ENCODE measurements at places on chromosomes 16 and 17.

- peaks cover 78% of the 10 kb centered on the region for H3K36me3 ChIP-seq
- H3K27ac ChIP-seq, result peak overlapping the region; percentile 1
- H3K4me3 ChIP-seq, result no peak overlapping the region
These were observed 20.4 kb downstream of the CYLD start for GRCh38 chr16:50762241-50762640.

DNA sequence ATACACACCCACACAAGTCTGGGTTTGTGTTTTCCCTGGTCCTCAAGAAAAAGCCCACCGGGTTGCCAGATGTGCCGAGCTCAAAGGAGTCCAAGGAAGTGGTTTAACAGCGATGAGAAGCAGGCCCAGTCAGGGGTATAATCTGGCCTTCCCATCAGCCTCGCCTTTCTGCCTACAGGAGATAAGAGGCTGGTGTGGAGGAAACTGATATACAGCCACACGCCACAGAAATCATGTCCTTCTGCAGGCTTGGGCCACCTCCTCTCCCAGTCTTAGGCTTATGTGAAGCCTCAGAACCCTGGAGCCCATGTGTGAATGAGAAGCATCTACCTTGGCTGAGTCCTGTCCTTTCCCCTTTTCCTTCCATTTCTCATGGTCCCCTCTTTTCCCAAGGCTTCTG is 43.6 kb upstream of the MMP2 start:
- no peak overlapping the region for H3K27ac ChIP-seq
- peaks cover 6% of the 10 kb centered on the region for H3K27me3 ChIP-seq
- H3K4me3 ChIP-seq, result no peak overlapping the region
- no peaks in the 10 kb centered on the region for H3K4me1 ChIP-seq

DNA sequence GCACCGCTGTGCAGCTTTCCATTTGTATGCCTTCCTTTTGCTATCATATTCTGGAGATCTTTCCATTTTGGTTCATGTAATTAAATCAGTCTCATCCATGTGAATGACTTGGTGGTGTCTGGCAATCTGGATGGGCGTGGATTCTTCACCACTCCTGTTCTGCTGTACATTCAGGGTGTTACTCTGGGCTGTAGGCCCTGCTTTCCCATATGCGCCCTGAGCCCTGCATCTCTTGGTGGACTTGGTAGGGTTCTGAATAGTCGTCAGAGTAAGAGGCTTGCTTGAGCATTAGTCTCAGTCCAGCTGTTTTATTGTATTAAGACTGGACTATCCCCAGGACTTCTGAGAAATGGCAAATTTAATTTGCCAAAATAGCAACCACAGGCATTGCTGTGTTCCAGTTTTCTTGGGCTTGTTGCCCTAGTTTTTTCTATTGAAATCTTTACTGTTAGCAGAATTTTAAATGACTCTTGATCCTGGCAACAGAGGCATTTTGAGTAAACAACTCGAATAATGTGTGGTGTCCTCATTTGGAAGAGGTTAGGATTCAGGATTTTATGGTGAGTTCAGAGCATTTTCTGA is 14.9 kb downstream of the BANP start:
- H3K4me1 ChIP-seq, result peaks cover 55% of the 10 kb centered on the region
- no peak for DNase-seq
- H3K27ac ChIP-seq, result peak overlapping the region; percentile 57
- H3K36me3 ChIP-seq, result peaks cover 21% of the 10 kb centered on the region

GRCh38 chr17:13152501-13152900 is 134.7 kb upstream of the ELAC2 start:
- H3K36me3 ChIP-seq, result no peaks in the 10 kb centered on the region
- H3K4me3 ChIP-seq, result no peak overlapping the region
- no peaks in the 10 kb centered on the region for H3K27me3 ChIP-seq
- no peak overlapping the region for H3K27ac ChIP-seq
- DNase-seq, result no peak
- no peaks in the 10 kb centered on the region for H3K4me1 ChIP-seq

- H3K4me1 ChIP-seq, result peaks cover 1% of the 10 kb centered on the region
- peaks cover 42% of the 10 kb centered on the region for H3K36me3 ChIP-seq
- H3K4me3 ChIP-seq, result no peak overlapping the region
- no peak overlapping the region for H3K27ac ChIP-seq
- DNase-seq, result no peak
These were observed 6.5 kb downstream of the EME1 start for GRCh38 chr17:50379351-50380132.

GRCh38 chr16:66254751-66255150 is 111.7 kb upstream of the CDH5 start:
- no peak overlapping the region for H3K4me3 ChIP-seq
- no peaks in the 10 kb centered on the region for H3K4me1 ChIP-seq
- H3K27ac ChIP-seq, result no peak overlapping the region
- peaks cover under 1% of the 10 kb centered on the region for H3K27me3 ChIP-seq
- DNase-seq, result no peak

DNA sequence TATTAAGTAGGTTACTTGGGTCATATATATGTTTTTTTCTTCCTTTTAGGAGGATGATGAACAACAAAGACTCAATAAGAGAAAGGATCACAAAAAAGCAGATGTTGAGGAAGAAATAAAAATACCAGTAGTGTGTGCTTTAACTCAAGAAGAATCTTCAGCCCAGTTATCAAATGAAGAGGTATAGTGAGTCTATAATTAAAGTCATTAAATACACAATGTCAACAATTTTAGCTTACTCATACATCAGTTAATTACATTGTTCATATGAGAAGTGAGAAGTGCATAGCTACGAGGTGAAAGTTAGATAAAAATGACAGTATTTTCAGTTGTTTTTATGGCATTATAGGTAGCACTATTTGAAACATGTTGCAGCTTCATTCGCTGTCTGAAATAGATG is 65.2 kb downstream of the NUP88 start:
- no peak for DNase-seq
- no peak overlapping the region for H3K27ac ChIP-seq
- no peaks in the 10 kb centered on the region for H3K4me1 ChIP-seq
- peaks cover 28% of the 10 kb centered on the region for H3K36me3 ChIP-seq
- no peak overlapping the region for H3K4me3 ChIP-seq

DNA sequence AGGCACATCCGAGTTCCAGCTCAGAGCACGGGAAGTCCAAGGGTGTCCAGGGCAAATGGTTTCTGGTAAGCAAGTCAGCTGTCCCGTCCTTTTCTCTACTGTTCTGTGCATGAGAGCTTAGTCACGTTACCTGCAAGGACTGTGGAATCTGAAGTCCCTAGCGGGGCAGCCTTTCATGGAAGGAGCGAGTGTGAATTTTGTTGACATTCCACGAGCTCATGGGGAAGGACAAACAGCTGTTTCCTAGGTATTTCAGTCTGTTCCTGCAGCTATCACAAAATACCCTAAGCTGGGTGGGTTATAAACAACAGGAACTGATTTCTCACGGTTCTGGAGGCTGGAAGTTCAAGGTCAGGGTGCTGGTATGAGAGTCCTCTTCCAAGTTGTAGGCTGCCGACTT is 109.2 kb downstream of the SDR42E1 start:
- no peak overlapping the region for H3K27ac ChIP-seq
- no peaks in the 10 kb centered on the region for H3K36me3 ChIP-seq
- no peak overlapping the region for H3K4me3 ChIP-seq
- H3K4me1 ChIP-seq, result no peaks in the 10 kb centered on the region

Measured in activated CD4-positive, alpha-beta T cell treated with anti-CD3 and anti-CD28 coated beads, Interleukin-2, amount 10 ng/mL, durations not matched to agents 7 days and 5 days (primary cell).